ENCODE measurements at places on chromosomes 13 and 19.

- DNase-seq, result peak; percentile 33
These were observed 50.6 kb upstream of the UQCRFS1 start for GRCh38 chr19:29263305-29264135.

- peak; percentile 44 for DNase-seq
These were observed at the start of gene TMEM145 for GRCh38 chr19:42313096-42313839. TSS of gene TMEM145 (plus strand) at chr19:42313309. CDS start at chr19:42313377, 68 bp downstream.

DNA sequence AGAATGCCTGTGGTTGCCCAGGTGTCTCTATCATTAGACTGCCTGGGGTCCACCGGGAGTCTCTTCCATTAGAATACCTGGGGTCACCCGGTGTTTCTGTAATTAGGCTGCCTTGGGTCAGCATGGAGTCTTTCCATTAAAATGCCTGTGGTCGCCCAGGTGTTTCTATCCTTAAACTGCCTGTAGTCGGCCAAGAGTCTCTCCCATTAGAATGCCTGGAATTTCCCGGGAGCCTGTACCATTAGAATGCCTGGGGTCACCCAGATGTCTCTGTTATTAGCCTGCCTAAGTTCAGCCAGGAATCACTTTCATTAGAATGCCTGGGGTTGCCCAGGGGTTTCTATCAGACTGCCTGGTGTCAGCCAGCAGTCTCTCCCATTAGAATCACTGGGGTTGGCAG is 1492.8 kb downstream of the UQCRFS1 start:
- DNase-seq, result no peak

GRCh38 chr19:51025401-51025800 is 1.0 kb downstream of the KLK11 start:
- DNase-seq, result peak; percentile 71

- DNase-seq, result no peak
These were observed 52.3 kb downstream of the MRPL57 start for GRCh38 chr13:21228738-21229137.

- DNase-seq, result no peak
These were observed 18.0 kb upstream of the PNMA8B start for GRCh38 chr19:46513461-46514236.

- DNase-seq, result no peak
These were observed 959 bp downstream of the CHMP2A start for GRCh38 chr19:58553799-58554493.

DNA sequence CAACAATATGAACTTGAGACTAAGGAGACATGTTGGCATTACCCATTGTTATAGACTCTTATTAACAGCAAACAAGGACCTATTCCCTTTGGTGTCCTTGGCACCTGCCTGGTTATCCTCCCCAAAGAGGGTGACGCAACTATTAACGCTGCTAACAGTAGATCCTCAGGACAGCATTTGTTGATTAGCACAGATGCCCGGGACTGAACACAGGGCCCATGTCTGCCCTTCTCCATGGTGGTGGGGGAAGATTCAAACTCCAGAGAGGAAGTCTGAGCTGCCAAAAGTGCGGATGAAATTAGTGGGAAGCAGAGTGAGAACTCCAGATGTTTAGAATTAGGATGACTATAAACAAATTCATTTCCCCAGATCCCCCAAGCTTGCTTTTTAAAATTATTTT is 101.2 kb upstream of the RAP2A start:
- DNase-seq, result no peak

DNA sequence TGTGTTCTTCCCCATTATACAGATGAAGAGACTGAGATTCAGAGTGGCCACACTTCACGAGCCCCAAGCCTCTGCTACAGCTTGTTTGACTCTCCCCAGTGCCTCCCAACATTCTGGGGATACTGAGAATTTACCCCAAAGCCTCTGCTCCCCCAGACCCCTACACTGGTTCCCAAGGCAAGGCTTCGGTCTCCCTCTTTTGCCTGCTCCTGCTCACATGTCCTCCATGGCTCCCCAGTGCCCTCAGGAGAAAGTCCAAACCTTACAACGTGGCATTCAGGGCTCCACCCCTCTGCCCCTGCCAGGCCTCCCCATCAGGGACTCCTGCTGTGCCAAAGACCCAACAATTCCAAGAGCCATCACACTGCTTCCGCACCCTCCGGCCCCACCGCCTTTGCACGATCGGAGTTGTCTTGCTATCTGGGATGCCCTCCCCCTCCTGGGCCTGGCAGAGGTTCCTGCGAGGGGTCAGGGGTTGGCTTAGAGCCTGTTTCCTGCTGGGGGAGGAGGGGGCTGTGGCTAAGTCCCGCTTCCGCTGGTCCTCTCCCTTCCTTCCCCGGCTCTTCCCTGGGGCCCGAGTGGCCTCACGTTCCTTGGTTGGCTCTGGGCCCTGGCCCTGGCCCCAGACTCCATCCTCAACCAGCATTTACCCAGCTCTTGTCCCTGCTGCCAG is 15.4 kb downstream of the GTPBP3 start:
- no peak for DNase-seq

DNA sequence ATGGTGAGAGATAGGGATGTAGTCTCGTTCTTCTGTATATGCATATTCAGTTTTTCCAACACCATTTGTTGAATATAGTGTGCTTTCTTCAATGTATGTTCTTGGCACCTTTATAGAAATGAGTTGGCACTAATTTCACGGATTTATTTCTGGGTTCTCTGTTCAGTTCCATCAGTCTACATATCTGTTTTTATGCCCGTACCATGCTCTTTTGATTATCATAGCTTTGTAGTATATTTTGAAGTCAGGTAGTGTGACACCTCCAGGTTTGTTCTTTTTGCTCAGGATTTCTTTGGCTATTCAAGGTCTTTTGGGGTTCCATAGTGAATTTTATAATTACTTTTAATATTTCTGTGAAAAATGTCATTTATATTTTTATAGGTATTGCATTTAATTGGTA is 14.5 kb upstream of the ZNF793 start:
- DNase-seq, result no peak

- no peak for DNase-seq
These were observed 36.0 kb upstream of the NEK3 start for GRCh38 chr13:52195401-52195837.

DNA sequence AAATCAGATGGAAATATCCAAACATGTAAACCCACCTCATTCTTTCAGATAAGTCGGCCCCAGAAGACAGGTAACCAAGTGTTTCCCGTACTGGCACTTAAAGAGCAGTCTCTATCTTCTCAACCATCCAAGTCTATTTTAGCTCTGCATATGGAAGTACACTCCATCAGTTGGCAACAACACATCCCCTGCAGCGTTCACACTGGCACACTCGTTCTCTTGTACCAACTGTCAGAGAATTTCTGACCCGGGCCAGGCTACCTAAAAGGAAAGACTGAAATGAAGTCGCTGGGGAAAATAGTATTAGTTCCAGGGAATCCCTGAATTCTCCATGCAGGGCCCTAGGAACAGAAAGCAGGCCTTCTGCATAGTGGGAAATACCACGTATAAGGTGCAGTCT is 109.3 kb downstream of the RXFP2 start:
- no peak for DNase-seq

- DNase-seq, result no peak
These were observed 12.6 kb downstream of the PEX11G start for GRCh38 chr19:7476241-7476640.

- DNase-seq, result no peak
These were observed 1708.9 kb downstream of the SLITRK5 start for GRCh38 chr13:89380101-89380500.

Measured in NCI-H187 (cell line).